ENCODE measurements at places on chromosomes 6 and 20.

GRCh38 chr20:48585061-48585870 lies 242.5 kb downstream of the PREX1 start:
- no peak for DNase-seq

- no peak for DNase-seq
These were observed 121.0 kb downstream of the BTBD9 start for GRCh38 chr6:38518511-38519304.

- DNase-seq, result no peak
These were observed 18.9 kb downstream of the SCGN start for GRCh38 chr6:25670793-25671513.

- no peak for DNase-seq
These were observed 36.6 kb downstream of the HBS1L start for GRCh38 chr6:135018052-135018451.

- peak; percentile 54 for DNase-seq
These were observed 20.4 kb upstream of the BPIFB1 start for GRCh38 chr20:33262658-33263065.

- DNase-seq, result no peak
These were observed 113.0 kb downstream of the DST start for GRCh38 chr6:56529594-56530191.

DNA sequence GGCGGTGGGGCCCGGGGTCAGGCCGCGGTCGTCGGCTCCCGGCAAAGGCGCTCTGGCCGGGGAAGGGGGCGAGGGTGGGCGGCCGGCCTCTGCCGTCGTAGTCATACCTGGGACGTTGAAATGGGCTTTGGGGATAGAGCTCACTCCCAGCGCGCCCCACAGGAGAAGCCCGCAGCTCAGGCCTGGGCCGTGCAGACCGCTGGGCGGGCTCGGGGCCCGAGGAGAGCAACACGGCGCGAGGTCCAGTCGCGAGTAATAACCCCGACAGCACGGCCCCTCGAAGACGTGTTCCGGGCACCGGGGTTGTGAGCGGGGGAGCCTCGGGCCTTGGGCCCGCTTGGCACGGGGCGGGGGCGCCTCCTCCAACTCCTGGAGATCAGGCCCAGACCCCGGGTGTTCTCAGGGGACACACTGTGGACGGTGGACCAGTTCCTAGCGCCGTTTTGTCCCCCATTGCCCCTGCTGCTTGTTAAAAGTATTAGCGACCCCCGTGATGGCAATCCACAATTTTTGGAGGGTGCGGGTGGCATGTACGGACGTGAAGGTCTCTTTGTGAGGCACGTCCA lies 10.9 kb downstream of the FOXC1 start:
- DNase-seq, result no peak

GRCh38 chr6:22330941-22331340 lies 34.1 kb upstream of the PRL start:
- no peak for DNase-seq

GRCh38 chr6:22394691-22395090 lies 97.9 kb upstream of the PRL start:
- no peak for DNase-seq

DNA sequence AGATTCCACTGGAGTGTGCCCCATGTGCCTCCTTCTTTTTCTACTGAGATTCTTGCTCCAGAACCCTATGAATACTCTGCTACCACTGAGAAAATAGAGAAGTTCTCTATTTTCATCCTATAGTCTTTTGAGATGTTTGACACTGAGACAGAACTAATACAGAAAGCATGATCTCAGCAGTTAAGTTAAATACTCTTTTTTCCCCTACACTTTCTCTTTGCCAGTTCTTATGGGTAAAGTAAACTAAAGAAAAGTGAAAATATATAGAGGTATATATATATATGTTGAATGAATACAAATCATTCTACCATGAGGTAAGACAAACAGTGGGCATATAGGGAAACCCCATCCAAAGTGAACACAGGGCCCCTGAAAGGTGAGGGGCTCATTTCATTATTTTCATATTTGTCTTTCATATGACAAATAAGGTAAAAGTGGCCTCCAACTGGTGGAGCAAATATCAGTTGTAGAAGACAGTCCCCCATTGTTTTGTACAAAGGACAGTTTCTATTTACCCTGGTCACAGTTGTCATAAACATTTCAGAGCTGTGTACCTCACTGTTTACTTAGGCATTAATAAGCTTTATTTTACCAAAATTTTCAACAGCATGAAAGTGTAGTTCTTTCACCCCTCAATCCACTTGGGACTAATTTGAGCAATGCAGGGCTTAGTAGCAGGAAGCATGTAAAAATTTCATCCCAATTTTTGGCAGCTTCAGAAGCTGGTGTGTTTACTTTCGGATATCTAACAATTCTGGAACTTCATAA lies 188.3 kb upstream of the MARCKS start:
- DNase-seq, result no peak

GRCh38 chr6:114138577-114139248 lies 167.8 kb upstream of the HDAC2 start:
- no peak for DNase-seq

DNA sequence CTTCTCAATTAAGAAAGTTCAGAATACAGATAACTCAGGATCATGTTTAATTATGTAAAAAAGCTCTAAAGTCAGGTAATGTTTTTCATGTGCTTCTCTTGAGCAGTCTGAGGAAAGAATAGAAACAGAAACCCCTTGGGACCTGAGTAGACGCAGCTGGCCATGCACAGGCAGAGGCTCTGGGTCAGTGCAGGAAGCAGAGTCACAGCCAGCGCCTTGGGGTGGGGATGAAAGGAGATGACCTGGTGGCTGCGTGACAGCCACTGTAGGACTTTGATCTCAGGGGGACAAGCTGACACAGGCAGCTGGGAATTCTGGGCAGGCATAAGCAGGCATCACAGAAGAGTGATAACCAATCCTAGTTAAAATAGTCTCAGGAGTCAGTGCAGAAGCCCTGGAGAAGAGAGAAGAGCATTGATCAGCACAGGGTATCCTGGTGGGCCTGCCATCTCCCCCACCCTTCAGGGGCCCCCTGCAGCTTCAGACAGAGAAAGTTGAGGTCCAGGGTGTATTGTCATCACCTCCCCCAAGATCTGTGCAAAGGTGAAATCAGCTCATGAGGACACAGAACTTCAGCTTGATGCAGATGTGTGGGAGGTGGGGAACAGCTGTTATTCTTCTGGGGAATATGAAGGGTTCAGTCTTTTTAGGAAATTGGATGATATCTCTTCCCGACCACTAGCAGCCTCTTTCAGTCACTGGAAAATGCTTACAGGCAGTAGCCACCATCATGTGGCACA lies 6.4 kb downstream of the HLA-DQB1 start:
- no peak for DNase-seq

DNA sequence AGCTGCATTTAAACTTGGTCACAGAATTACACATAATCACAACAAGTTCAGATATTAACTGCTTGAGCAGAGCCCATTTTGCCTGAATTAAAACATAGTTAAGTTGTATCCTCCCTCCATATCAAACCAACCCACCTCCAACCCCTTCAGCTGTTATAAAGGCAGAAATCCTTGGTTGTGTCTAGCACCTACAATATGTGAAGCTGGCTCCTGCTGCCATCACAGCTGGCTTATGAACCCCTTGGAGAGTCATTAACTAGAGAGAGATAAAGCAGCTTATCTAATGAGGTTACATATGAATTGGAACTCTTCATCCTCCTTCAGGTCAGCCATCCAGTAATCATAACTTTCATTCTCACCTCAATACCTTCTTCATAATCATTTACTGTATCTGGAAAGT lies 101.8 kb downstream of the EPHA7 start:
- no peak for DNase-seq

- DNase-seq, result no peak
These were observed 2.9 kb downstream of the ATXN1 start for GRCh38 chr6:16758163-16758975.

- no peak for DNase-seq
These were observed 122.7 kb downstream of the LY86 start for GRCh38 chr6:6711031-6711785.

- DNase-seq, result no peak
These were observed 57.2 kb downstream of the GFRA4 start for GRCh38 chr20:3606021-3606420.

Data from forelimb muscle (tissue), 1 donor.